SJSA1 (cell line): ENCODE measurements at places on chromosomes 7 and 10.
A peak's percentile ranks its signal among the peaks of the same experiment; 100 is the strongest.

GRCh38 chr10:97128039-97128492 is 57.7 kb downstream of the SLIT1 start:
- no peak for DNase-seq

DNA sequence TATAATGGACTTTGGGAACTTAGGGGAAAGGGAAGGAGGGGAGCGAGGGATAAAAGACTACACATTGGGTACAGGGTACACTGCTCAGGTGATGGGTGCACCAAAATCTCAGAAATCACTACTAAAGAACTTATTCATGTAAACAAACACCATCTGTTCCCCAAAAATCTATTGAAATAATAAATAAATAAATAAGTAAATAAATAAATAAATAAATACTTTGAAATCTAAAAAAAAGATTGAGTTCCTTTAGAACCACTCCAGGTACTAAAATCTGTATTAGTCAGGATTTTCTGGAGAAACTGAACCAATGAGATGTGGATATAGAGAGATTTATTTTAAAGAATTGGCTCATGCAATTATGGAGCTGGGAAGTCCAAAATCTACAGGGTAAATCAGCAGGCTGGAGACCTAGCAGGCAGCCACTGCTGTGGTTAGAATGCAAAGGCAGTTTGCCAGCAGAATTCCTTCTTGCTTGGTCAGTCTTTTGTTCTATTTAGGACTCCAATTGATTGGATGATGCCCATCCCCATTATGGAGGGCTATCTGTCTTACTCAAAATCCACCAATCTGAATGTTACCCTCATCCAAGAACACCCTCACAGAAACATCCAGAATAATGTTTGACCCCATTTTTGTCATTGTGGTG is 8.9 kb downstream of the IGFBP1 start:
- peak; percentile 38 for DNase-seq

GRCh38 chr10:47361293-47361692 is 13.1 kb downstream of the RBP3 start:
- DNase-seq, result peak; percentile 64

GRCh38 chr10:17059197-17059688 is 70.4 kb downstream of the CUBN start:
- no peak for DNase-seq

- peak; percentile 12 for DNase-seq
Observed at GRCh38 chr10:48602401-48603135, 2.3 kb downstream of the ARHGAP22 start.

DNA sequence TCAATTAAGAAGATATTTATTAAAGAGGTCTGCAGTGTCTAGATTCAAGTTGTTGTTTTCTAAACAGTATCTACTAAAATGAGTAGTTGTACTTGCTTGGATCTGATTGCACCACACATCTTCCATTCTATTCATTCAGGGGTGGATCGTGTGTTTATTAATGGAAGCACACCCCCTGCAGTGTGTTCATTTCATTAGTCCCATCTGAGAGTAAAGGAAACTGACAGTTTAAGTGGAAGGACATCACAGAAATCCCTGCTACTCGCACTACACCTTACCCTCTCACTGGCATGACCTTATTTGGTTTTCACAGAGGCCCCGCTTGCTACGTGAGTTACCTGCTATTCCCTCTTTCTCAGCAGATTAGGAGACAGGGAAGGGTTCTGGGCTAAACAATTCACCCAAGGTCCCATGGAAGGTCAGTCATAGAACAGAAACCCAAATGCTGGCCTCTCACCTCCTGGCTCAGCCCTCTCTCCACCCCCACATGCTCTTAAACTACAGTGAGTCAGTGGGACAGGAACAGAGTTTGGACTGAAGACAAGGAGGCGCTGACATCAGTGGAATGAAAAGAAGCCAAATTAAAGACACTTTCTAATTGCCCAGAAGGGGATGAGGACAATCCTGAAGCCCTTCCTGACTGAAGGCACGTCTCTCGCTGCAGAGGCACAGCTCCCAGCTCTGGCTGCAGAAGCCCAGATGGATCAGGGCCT is 369.2 kb upstream of the NRP1 start:
- no peak for DNase-seq

DNA sequence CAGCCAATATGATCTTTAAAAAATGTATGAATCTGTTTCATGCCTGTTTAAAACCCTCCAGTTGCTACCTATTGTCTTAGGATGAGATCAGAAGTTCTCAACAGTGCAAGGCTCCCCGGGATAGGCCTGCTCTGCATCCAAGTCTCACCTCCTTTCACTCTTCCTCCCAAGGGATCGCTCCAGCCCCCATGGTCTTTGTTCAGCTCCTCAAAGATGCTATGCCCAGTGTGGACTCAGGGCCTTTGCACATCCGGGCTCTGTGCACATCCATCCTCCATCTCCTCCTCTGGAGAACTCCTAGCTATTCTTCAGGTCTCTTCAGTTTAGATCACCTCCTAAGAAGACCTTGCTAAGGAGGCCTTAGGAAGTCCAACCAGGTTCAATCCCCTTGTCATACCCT is 82.7 kb upstream of the LEP start:
- DNase-seq, result no peak

GRCh38 chr10:72334196-72334824 is 20.4 kb downstream of the DNAJB12 start:
- DNase-seq, result no peak

DNA sequence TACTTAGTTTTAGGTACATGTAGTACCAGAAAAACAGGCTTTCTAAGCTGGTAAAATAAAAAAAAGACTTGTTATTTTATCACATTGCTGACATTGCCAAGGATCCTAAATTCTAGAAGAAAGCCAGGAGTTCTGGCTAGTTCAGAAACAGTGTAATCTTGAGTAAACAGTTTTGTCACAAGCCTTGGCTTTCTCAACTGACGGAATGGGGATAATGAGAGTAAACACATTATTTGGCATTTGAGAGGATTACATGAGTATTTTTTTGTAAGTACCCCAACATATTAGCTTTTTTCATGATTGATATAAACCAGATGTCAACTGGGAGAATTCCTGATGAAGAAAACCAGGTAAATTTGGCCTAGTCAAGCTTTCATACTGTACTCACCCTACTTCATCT is 269.8 kb downstream of the SORCS1 start:
- no peak for DNase-seq

- DNase-seq, result peak; percentile 58
Observed at GRCh38 chr7:92754919-92755581, 81.3 kb downstream of the CDK6 start.

GRCh38 chr7:128530855-128531104 is 54.2 kb downstream of the METTL2B start:
- no peak for DNase-seq

GRCh38 chr7:158725506-158725800 is 20.8 kb upstream of the NCAPG2 start:
- DNase-seq, result no peak

GRCh38 chr10:47243356-47243755 is 56.6 kb upstream of the GDF10 start:
- DNase-seq, result no peak

- no peak for DNase-seq
Observed at GRCh38 chr10:102919246-102919959, 1.3 kb downstream of the CNNM2 start.

DNA sequence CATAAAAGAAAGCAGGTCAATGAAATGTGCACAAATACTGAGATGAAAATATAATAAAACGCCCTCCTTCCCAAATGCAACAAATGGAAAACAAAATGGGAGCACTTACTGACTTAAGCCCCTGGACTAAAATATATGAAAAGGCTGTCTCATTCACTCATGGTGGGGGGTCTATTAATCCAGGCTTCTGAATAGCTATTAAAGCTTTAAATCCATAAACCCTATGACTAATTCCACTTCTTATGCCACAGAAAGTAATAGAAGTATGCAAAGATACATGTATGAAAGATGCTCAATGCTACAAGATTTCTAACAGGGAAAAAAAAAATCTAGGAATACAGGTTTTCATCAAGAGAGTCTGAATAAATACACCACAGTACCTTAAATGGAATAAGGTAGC is 20.5 kb downstream of the EIF3A start:
- no peak for DNase-seq
